ENCODE measurements at places on chromosomes 1 and 21.

GRCh38 chr1:109659997-109660690, 4.2 kb downstream of the GSTM4 start:
- DNase-seq: no peak

- no peak for DNase-seq
Measured at GRCh38 chr1:226660410-226661182, 78.5 kb downstream of the ITPKB start.

- no peak for DNase-seq
Measured at GRCh38 chr1:223745731-223746130, 33.4 kb downstream of the CAPN2 start.

DNA sequence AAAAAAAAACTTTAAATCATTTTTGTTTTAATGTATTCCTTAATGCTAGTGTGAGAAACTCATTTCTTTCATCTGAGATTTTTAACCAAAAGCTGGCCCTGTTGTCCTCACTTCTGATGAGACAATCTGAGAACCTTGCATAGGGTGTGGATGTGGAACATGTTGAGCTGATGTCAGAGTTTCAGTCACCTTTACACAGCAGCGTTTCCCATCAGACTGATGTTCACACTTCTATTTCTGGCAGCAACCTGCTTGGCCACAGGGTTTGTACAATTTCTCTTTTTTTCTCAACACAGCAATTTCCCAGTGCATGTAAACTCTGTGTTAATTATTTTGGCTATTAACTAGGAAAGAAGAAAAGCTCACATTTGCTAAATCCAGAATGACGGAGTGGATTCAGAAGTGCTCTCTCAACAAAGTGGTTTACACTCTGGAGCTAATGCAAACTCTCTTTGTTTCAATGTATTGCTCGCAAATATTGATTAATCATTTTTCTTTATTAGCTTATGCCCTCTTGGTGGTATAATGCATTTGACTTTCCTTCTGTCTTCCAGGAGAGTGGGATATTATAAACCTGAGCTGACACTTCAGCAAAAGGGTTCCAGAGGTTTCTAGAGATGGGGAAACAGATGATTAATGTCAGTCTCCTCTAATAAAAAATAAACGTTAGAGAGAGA, 70.5 kb upstream of the HSPA13 start:
- no peak for DNase-seq

GRCh38 chr1:43944860-43945259, 1.9 kb upstream of the IPO13 start:
- DNase-seq: no peak

GRCh38 chr1:57966340-57966739, 542.5 kb upstream of the DAB1 start:
- DNase-seq: no peak

DNA sequence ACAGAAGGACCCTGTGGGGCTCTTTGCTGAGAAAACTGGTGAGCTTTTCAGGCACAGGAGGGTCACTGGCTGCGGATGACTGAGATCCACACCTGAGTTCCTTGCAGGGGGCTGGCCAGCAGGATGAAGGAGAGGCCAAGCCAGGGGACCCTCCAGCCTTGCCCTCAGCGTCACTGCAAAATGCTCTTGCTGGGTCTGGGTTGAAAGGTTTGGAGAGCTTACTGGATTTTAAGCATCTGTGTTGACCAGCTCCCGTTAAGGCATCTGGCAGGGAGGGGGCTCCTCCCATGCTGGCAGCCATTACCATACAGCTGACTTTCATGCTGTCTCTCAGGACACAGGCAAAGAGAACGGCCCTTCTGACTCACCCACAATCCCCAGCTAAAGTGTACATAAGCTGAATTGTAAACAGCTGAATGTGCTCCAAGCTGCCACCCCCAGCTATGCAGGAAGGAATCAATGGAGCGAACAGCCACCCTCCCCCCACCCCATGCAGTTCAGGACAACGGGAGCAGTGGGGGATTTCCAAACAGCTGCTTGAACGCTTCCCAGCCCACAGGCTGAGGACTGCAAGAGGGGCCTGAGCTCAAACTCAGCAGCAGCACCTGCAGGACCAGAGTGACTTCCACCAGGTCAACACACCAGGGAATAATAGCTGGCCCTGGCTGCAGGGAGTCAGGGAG, 21.3 kb upstream of the A3GALT2 start:
- no peak for DNase-seq

All from CD4-positive, alpha-beta T cell treated with Interferon alpha-2 for 1 hour (primary cell).